NCI-H82 (cell line): ENCODE measurements at places on chromosomes 3 and 15.
A peak's percentile ranks its signal among the peaks of the same experiment; 100 is the strongest.

GRCh38 chr3:107837895-107838612, 252.8 kb downstream of the CD47 start:
- no peak for DNase-seq

DNA sequence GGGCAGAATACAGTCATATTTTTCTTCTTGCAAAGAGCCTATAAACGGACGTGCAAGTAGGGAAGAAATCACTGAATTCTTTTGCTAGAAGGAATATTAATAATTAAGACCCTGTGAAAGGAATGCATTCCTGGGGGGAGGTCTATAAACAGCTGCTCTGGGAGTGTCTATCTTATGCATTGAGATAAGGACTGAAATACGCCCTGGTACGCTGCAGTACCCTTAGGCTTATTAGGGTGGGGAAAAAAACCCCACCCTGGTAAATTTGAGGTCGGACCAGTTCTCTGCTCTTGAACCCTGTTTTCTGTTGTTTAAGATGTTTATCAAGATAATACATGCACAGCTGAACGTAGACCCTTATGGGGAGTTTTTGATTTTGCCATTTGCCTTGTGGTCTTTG, 100.0 kb upstream of the KBTBD8 start:
- no peak for DNase-seq

GRCh38 chr3:175304404-175304803, 445.3 kb downstream of the NAALADL2 start:
- DNase-seq: peak; percentile 24

DNA sequence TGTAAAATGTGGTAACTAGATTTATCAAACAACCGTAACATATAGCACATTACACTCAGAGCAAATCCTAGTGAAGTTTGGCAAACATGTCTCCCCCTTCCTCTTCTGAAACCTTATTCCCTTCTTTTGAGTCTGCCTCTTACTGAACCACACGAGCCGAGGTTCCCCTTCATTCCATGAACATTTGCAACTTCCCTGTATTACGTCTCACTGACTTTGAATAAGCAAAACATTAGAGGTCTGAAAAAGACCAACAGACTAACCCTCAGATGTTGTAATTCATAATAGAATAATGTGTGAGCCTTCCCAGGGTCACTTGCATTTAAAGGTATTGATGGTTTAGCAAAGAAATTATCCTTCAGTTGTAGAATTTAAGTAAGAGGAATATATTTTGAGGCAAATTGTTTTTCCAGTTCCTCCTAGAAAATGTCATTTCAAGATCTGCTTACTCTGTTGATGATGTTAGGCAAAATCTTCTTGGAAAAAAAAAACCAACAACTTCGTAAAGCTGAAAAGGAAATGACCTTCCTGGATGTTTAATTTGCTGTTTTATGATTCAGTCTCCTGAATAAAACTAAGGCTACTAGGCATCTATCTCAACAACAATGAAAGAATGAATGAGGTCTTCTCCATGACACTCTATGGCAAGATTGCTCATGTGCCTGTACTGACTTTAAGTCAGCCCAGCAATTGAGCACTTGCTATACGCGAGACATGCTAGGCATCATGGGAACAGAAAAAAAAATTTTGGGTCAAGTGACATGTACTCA, 296.9 kb upstream of the NECTIN3 start:
- no peak for DNase-seq

DNA sequence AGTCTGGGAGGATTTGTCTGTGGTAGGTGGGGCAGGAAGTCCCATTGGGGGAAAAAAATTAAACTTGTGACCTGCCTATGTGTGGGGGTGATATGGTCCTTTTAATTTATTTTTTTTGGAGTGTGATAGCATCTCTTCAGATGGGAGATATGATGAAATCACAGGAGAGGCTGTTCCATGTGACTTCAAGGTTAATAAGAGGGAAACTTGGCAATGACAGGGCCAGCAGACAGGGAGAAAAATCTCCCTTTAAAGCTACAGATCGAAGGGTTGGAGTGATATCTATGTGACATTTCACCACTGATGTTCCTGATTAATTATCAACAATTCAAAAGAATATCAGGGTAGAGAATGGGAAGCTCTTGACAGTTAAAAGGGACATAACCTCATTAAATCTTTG, 886.9 kb downstream of the TUSC7 start:
- DNase-seq: no peak
